ENCODE measurements at places on chromosomes 5 and 9.

- DNase-seq: peak; percentile 38
Observed at GRCh38 chr5:146947181-146947941, 68.8 kb upstream of the PPP2R2B start.

GRCh38 chr9:74595286-74595685 is 98.2 kb downstream of the RORB start:
- DNase-seq: no peak

- no peak for DNase-seq
Observed at GRCh38 chr9:37626708-37627292, 24.0 kb upstream of the FRMPD1 start.

GRCh38 chr5:153714798-153715197 is 224.3 kb downstream of the GRIA1 start:
- peak; percentile 42 for DNase-seq
